Activated T-cell treated with anti-CD3 and anti-CD28 coated beads for 4 hours (primary cell): ENCODE measurements at places on chromosomes 1 and 21.

DNA sequence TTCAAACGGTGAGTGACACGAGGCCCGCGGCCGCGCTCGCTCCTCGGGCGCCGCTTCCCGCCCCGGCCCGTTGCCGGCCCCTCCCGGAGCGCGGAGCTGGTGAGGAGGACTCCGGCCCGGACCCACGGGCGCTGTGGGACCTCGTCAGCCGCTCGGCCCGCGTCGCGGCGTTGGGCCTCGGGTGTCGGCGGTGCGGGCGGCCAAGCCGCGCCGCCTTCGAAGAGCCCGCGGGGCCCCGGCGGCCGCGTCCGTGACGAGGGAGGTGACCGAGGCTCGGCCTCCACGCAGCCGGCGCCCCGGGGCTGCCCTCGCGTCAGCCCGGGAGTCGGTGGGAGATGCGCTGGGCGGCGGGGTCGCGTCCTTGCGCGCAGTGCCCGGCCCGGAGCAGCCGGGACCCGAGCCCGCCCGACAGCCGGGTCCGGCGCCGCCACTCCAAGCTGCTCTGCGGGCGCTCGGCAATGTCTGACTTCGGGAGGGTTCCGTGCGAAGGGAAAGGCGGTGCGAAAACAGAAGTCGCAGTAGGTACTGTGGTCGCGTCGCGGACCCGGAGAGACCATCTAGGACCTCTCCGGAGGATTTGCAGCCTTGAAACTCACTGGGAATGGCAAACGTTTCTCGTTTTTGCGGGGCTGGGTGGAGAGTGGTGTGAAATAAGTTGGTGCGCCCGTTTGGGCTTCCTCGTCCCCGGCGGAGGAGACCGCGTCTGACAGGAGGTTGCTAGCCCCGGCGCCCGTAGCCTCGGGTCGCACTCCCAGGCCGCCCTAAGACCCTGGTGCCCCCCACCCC, 829 bp downstream of the SPEN start:
- DNase-seq = peak; percentile 19

- peak; percentile 67 for DNase-seq
Observed at GRCh38 chr21:39313571-39314142, at the start of gene BRWD1. Gene BRWD1 (minus strand): TSS chr21:39313632. CDS start chr21:39313491, 141 bp downstream.

DNA sequence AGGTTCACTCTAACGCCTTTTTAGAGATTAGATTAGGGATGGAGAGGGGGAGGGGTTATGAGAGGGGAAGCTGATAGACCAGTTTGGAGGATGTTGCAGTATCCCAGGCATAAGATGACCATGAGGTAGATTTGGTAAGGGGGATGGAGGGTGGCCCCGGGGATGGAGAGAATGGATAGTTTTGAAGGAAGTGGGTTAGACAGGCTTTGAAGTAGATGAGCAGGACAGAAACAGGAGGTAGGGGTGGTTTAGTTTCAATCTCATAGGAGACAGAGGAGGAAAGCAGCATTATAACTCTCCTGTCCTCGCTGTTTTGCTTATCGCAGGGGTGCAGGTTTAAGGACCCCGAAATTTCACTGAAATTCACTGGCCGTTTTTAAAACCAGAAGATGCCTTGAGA, 11.8 kb downstream of the UBIAD1 start:
- no peak for DNase-seq

DNA sequence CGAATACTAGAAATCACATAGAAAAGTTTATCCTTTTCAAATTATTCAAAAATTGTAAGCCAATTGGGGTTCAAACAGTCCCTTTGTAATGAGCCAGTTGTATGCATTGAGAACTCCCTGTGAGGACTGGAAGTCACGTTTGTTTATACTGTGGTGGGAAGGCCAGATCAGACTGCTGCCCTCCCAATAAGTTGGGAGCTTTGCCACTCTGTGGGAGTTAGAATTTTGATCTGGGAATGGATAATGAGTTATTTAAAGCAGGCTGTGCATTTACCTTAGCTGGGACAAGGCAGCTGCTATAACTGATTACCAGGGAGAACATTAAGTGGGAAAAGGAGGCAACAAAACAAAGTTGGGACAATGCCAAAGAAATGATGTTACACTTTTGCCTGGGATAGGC, 178.8 kb downstream of the SDCCAG8 start:
- DNase-seq = no peak

DNA sequence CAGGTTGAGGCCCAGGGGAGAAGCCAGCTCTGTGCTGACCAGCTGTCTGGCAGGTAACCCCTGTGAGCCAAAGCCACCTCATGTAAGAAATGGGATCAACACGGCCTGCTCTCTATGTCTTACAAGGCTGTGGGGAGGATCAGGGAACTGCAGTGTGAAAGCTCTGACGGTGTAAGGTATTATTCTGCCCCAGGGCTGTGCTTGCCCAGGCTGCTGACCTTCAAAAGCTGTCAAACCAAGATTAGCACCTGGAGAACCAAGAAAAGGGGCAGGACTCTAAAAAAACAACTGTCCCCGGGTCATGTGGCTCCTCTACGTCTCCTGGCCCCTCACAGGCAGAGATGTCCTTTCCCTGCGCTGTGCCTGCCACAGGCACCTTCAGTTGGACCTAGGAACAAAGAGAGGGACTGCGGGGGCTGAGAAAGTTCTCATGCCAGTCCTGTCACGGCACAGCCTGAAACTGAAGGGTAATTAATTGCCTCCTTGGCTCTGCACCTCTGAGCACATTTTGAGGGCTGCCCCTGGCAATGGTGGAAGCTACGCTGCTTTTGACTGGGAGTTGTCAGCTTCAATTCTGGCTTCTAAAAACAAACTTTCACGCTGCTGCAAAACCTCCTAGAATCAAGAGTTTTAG, 77.6 kb downstream of the PGBD5 start:
- DNase-seq = no peak

DNA sequence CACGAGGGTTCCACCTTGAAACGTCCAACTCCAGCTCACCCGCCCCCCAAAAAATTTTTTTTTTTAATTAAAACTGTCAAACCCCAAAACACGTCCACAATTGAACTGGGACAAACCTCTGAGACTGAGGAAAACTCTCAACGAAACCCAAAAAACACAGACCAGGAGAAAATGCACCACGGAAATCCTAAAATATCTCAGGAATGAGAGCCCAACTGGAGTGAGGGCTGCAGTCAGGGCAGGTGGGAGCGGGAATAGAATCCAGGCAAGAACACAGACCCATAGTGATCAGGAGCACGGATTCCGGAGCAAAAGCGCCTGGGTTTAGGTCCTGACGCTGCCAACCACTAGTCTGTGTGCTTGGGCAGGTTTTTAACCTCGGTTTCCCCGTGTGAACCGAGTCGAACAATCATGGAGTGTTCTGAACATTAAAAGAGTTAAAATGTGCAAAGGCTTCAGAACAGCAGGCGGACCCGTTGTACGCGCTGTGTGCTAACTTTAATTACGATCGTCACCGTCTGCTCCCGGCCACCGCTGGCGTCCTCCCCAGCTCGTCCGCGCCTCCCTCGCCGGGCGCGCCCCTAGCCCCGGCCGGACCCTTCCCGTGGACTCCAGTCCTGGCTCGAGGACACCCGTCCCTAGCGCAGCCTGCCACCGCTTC, 624 bp downstream of the ARHGAP29 start:
- DNase-seq = no peak

GRCh38 chr1:208089761-208090370, 154.3 kb downstream of the PLXNA2 start:
- no peak for DNase-seq

- no peak for DNase-seq
Observed at GRCh38 chr1:231359113-231359512, 21.0 kb downstream of the SPRTN start.

DNA sequence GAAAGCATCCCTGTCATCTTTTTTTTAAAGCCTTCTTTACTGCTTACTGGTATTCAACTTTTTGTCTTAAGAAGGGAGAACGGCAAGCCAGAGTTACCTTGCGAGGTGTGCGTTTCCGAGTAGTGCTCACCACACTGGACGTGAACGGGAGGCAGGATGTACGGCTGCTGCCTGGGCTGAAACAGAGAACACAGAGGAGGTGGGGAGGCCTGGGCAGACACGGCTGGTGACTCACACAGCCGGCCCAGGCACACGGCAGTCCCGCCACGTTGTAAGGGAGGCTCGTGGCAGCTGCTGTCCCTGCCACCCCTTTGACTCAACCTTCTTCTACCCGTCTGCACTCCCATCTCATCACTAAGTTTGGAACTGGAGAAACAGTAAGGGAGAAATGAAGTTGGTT, 105.8 kb downstream of the SMYD2 start:
- DNase-seq = no peak
